CD4-positive, CD25-positive, alpha-beta regulatory T cell (primary cell): ENCODE measurements at places on chromosomes 2 and 18.

- DNase-seq, result peak; percentile 2
Observed at GRCh38 chr2:201779901-201780673, 646 bp downstream of the ALS2 start.

DNA sequence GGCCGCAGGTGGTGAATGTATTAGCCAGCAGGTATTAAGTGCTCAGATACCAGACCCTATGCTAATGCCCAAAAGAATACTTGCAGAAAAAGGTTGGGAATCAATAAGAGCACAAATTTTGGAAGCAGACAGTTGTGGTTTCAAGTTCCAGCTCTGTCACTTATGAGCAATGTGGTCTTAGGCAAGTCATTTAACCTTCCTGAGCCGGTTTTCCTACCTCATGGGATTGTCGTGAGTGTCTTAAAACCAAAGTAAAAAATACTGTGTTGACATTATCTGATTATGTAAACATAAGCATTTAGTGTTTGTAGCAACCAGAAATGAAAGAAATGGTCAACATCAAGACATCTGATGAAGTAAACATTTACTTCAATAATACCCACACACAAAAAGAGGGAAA is 93.0 kb upstream of the CHST9 start:
- DNase-seq, result no peak

- DNase-seq, result no peak
Observed at GRCh38 chr2:231241755-231242507, 43.5 kb downstream of the ARMC9 start.

GRCh38 chr2:120465989-120466703 is 120.2 kb downstream of the INHBB start:
- DNase-seq, result no peak

DNA sequence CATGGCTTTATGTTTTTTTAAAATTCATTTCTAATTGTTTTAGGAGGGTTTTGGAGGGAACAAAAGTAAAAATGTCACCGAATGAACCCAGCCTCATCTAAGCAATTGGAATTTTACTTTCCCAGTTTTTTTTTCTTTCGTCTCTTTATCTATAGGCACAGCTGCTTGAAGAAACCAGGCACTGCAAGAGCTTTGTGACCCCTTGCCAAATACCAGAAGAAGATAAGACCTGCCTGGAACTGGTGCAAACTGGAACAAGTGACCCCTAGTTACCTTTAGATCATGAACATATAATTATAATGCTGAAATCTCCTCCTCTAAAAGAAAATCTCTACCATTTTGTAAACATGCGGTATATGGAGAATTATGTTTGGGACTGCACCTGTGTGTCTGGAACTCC is 100.9 kb downstream of the TSN start:
- DNase-seq, result no peak

- DNase-seq, result no peak
Observed at GRCh38 chr2:34806891-34807290, 1207.8 kb upstream of the FAM98A start.

DNA sequence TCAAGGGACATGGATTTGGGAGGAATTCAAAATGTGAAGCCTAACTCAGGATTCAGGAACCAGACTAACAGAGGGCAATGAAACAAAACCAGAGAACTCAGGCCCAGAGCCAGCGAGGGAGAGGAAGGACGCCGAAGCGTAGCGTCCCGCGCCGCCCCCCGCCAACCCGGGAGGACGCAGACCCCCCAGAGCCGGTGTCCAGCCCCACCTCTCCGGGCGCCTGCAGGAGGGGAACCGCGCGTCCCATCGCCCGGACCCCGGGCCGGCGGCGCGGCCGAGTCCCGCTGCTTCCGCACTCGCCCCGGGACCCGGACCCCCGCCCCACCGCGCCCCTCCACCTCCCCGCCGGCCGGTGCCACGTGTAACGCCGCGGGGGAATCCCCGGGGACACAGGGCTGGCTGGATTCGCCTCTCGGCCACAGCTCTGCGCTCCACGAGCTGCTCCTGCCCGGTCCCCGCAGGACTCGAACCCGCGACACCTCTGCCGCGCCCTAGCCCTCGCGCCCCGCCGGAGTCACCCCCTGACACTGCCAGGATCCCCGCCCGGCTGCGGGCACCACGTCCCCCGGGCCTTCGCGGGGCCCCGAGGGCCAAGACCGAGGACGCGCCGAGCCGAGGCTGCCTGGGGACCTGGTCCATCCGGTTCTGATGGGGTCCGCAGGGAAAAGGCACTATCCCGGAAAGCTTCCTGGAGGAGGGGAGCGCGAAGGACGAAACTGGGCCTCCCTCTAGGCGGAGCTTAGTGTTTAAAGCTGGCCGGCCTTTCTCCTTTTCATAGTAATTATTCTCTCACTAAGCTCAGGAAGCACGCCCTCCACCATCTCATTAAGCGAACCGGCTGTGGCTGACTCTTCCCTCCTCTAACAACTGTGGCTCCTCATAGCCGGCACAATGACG is 40.4 kb upstream of the FAM124B start:
- peak; percentile 17 for DNase-seq

DNA sequence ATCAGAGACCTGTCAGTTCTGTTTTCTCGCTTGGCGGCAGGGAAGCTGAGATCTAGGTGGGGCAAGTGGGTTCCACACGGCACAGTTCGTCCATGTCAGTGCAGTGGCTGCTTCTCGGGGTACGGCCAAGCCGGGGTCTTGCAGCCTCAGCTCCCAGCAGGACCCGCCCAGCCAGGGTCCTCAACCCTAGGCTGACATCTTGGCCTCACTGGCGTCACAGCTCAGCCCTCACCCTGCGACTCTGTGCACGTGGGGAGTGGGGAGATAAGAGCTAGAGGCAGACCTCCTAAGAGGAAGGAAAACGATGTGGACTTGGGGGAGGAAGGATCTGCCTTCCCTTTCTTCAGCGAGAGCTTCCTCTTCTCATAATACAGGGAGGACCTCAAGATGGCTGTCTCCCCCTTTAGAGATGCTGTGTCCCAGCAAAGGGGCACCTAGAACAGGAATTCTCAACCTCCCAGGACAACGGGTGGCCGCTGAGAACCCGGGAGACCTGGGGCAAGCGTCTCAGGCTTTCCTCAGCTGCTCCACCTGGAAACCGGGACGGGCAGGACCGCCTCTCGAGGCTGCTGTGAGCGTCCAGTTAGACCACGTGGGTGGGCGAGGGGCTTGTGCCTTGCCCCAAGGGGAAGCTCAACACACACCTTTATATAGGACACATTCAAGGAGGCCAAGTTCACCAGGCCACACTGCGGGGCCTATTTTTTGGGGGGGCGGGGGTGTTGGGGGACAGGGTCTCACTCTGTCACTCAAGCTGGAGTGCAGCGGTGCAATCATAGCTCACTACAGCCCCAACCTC is 23.5 kb upstream of the KLF11 start:
- no peak for DNase-seq

DNA sequence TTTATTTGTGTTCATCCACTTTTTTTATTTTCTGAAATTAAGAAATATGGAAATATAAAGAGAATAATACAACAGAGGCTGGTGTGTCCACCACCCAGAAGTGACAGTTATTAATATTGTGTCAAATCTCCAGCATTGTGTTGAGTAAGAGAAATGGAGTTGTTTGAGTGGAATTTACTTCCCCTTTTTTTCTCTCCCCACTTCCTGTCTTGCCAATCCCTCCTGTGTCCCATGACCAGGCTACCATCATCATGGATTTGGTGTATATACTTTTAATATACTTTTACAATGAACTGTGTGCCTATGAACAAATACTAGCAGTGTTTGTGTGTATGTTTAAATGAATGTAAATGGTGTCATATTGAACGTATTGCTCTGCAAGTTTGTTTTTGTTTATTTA is 276.9 kb upstream of the SKOR2 start:
- no peak for DNase-seq

DNA sequence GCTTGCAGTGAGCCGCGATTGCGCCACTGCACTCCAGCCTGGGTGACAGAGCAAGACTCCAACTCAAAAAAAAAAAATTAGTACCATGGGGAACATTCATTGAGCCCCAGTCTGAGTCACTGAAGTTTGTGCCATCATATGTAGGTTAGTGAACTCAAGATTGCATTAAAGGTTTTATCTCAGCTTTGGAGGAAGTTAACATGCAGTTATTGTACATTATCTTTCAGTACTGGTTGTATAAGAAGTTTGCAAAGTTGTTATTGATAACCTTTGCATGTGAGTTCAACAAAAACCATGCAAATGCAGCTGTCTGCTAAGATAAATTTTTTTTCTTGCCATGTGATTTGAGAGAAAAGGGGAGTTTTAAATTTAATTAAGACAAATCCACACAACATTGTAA is 95.7 kb downstream of the MEIS1 start:
- no peak for DNase-seq

- no peak for DNase-seq
Observed at GRCh38 chr2:32977228-32977758, 30.5 kb downstream of the LTBP1 start.

DNA sequence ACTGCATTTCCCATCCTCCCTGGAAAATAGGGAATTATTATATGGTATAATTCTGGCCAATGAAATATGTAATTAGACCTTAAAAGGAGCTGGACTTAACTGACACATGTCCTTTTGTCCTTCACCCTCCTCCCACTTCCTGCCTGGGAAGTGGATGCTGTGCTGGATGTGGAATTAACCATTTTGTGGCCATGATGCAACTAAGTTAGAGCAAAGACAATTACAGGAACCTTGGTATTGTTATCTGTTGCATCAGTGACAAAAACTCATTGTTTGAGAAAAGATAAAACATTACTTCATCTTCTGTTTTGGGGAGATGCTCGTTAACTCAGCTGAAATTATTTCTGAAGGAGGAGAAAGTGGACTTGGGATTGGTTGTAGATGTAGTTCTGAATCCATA is 227.7 kb upstream of the BOD1L2 start:
- DNase-seq, result no peak

DNA sequence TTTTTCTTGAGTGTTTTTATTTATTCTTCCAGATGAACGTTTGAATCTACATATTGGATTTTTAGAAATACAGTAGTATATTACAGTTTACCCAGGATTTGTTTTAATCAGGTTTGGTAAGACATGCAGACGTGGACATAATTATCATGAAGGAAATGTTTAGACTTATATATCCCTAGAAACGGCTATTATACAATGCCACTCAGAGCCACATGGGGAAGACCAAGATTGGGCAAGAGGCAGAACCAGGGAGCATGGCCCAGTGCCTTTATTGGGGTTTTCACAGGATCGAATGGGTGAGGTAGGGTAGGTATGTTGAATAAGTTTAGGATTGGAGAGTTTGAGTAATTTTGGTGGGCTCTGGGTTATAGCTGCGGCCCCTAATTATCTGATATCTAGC is 212.2 kb downstream of the CAMKMT start:
- DNase-seq, result no peak

- no peak for DNase-seq
Observed at GRCh38 chr2:66701656-66702055, 266.7 kb downstream of the MEIS1 start.

GRCh38 chr18:54388203-54389142 is 30.8 kb downstream of the C18orf54 start:
- DNase-seq, result peak; percentile 58

DNA sequence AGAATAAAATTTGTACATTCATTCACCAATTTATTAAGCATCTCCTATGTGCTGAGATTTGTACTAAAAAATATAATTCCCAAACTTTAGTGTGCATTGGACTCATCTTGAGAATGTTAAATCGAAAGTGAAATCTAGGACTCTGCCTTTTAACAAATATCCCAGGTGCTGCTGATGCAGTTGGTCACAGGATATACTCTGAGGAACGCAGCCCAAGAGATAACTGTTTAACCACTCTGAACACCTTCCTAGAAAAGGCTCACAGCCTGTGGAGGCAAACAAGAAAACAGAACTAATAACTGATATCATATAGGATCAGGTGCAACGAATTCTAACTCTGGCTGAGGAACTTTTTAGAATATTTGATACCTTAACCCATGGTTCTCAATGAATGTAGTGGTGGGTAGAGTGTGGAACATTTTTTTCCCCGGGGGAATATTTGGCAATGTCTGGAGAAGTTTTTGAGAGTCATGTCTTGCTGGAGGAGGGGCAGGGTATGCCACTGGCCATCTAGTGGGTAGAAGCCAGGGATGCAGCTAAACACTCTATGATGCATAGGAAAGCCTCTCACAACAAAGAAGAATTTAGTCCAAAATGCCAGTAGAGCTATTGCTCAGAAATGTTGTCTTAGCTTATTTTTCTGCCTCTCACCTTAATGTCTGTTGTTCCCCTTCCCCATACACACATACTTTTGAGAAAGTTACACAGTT is 96.5 kb downstream of the EHBP1 start:
- DNase-seq, result no peak

GRCh38 chr2:175461839-175462238 is 280.3 kb upstream of the ATP5MC3 start:
- no peak for DNase-seq

DNA sequence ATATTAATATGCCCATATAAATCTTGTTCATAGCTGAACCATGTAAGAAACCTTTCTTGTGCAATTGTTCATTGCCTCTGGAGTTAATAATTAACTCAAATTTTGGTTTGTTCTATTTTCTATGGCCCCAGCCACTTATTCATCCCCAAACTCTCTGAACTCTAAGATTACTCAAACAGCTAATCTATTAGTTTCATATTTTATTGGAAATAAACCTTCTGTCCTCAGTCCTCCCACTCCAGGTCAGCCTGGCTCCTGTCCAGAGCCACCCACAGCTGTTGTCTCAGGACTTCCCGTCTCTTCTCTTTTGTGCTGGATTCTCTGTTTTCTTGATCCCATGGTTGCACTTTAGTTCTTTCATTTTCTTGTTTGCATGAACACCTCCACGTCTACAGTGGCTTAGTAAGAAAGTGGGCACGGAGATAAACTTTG is 4.4 kb upstream of the RNF103 start:
- DNase-seq, result no peak

DNA sequence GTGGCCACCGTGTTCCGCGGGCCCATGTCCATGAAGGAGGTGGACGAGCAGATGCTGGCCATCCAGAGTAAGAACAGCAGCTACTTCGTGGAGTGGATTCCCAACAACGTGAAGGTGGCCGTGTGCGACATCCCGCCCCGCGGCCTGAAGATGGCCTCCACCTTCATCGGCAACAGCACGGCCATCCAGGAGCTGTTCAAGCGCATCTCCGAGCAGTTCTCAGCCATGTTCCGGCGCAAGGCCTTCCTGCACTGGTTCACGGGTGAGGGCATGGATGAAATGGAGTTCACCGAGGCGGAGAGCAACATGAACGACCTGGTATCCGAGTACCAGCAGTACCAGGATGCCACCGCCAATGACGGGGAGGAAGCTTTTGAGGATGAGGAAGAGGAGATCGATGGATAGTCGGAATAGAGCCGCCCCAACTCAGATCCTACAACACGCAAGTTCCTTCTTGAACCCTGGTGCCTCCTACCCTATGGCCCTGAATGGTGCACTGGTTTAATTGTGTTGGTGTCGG is 17.7 kb downstream of the TUBB6 start:
- DNase-seq, result no peak

DNA sequence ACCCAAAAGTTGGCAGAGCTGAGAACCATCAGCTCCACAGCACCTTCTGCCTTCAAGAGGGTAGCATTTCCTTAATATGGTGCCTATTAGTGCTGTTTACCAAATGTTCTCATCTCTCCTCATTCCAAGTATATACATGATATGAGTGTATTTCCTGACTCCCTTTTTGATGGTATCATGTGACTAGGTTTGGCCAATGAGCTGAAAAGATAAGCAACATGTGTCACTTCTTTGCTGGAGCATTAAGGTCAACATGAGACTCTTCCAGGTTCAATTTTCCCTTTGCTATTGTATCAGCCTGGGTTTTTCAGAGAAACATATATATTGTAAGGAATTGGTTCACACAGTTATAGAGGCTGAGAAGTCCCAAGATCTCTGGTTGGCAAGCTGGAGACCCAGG is 310.9 kb downstream of the HRH4 start:
- DNase-seq, result no peak
